ENCODE measurements at places on chromosomes 6 and 20. TPM values are rescaled to one million over a fixed set of nuclear protein-coding genes. Genes with fewer than 3 reads are reported as not detected.

DNA sequence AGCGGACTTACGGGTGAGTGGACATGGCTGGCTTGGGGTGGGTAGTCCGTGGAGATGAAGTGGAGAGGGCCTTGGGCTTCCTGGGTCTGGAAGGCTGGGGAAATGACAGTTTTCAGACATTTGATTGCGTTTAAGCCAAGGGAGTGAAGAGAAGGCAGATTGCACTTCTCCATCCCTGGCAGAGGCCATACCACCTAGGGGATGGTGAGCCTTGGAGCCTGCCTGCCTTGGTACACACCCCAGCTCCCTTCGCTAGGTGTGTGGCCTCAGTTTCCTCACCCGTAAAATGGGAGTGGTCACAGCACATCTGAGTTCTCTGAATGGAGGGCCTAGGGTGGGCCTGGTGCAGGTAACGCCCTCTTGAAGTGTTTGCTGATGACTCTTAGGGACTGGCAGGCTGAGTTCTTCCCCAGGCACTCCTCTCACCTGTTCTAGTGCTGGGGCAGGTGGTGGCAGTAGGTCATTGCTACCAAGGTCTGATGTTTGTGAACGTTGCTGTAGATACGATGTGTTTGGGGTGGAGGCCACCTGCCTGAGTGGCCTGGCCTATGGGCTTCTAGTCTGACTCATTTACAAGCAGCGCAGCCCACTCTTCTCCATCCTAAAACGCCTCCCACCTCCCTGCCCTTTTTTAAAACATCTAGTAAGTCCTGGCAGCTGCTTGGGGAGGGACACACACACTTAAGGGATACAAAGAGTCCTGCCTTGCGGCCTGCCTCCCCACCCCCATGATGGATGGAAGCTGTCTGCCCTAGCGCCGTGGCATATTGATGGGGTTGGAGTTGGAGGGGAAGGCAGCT is 2.3 kb downstream of the RBM38 start:
- DNase-seq, result no peak
- peak overlapping the region; percentile 79 for H3K27ac ChIP-seq
- H3K36me3 ChIP-seq, result no peaks in the 10 kb centered on the region

DNA sequence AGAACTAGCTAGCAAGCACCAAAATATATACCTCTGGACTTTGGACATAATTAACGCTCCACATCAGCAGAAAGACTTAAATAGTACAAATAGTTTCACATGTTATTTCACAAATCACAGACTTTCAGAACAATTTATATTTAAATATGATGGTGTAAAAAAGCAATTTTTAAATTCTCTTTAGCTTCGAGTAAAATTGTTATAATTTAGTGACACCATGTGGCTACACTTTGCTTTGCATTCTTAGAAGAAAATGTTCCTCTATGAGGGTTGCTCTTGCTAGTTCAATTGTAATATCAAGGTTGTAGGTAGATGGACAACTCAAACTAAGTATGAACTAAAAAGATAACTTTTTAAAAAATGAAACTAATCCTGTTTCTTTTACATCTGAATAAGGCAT is 69.0 kb downstream of the BTBD9 start:
- no peaks in the 10 kb centered on the region for H3K27me3 ChIP-seq
- no peaks in the 10 kb centered on the region for H3K4me1 ChIP-seq
- no peak overlapping the region for H3K27ac ChIP-seq
- H3K36me3 ChIP-seq, result no peaks in the 10 kb centered on the region

DNA sequence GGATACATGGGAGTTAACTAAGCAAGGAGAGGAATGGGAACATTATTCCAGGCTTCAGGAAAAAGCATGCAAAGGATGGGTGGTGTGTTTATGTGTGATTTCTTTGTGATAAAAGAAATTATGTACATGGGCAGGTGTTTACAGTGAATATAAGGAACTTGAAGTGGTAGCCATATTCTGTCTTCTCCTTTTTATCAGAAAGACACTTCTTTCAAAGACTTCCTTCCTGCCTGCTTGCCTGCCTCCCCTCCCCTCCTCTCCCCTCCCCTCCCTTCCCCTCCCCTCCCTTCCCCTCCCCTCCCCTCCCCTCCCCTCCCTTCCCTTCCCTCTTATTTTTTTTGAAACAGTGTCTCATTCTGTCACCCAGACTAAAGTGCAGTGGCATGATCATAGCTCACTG is 14.4 kb downstream of the CYB5R4 start:
- no peaks in the 10 kb centered on the region for H3K36me3 ChIP-seq
- H3K4me3 ChIP-seq, result no peak overlapping the region

DNA sequence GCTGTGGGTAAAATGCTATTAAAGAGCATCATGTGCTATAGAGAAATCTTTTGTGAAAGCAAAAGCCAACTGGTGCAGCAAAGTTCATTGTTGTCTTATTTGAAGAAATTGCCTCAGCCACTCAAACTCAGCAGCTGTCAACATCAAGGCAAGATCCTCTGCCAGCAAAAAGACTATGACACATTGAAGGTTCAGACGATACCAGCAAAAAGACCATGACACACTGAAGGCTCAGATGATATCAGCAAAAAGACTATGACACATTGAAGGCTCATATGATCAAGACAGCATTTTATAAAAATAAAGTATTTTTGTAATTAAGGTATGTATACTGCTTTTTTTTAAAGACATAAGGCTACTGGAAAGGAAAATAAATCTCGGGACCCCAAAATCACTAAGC is 118.4 kb upstream of the RUNX2 start:
- no peak for DNase-seq
- no peaks in the 10 kb centered on the region for H3K27me3 ChIP-seq
- H3K4me3 ChIP-seq, result no peak overlapping the region
- no peak overlapping the region for H3K27ac ChIP-seq
- no peaks in the 10 kb centered on the region for H3K36me3 ChIP-seq
- H3K4me1 ChIP-seq, result no peaks in the 10 kb centered on the region

GRCh38 chr6:157741948-157742556 is 81.0 kb upstream of the SNX9 start:
- no peaks in the 10 kb centered on the region for H3K36me3 ChIP-seq
- no peak for DNase-seq
- no peaks in the 10 kb centered on the region for H3K27me3 ChIP-seq
- no peaks in the 10 kb centered on the region for H3K4me1 ChIP-seq

DNA sequence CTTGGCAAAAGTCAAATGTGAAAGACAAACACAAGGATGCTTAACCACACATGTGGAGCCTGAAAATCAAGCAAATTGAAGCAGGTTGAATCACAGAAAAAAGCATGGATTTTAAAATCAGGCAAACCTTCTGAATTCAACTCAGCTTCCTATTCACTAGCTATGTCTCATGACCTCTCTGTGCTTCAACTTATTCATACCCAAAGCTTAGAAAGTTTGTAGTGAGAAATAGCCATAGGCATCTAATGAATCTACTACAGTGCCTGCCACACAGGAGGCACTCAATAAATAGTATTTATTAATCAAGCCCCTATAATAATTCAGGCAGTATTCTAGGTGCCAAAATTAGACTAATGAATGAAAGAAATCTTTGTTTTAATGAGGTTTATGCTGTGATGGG is 112.2 kb upstream of the TNFAIP3 start:
- no peak for DNase-seq
- H3K27ac ChIP-seq, result no peak overlapping the region
- no peak overlapping the region for H3K4me3 ChIP-seq
- no peaks in the 10 kb centered on the region for H3K36me3 ChIP-seq
- no peaks in the 10 kb centered on the region for H3K4me1 ChIP-seq

GRCh38 chr20:25065625-25066338 is 7.8 kb upstream of the ACSS1 start:
- DNase-seq, result no peak
- H3K36me3 ChIP-seq, result no peaks in the 10 kb centered on the region
- H3K27me3 ChIP-seq, result no peaks in the 10 kb centered on the region
- no peak overlapping the region for H3K4me3 ChIP-seq
- H3K4me1 ChIP-seq, result no peaks in the 10 kb centered on the region
- no peak overlapping the region for H3K27ac ChIP-seq

GRCh38 chr20:25315418-25316210 is 67.7 kb downstream of the PYGB start:
- peaks cover 2% of the 10 kb centered on the region for H3K4me1 ChIP-seq
- no peak overlapping the region for H3K4me3 ChIP-seq
- H3K27ac ChIP-seq, result no peak overlapping the region
- no peak for DNase-seq

DEFB124 gene
- total RNA-seq, result not detected

IL20RA gene
- 1.6 TPM for total RNA-seq

ZC2HC1B gene
- not detected for total RNA-seq

GHRH gene
- not detected for total RNA-seq

TINAG gene
- not detected for total RNA-seq

RIPOR3 gene
- total RNA-seq, result 26.9 TPM

All from breast epithelium (tissue), 4 donors.